ENCODE measurements at places on chromosomes 6 and 20.

- DNase-seq: no peak
These were observed 52.3 kb downstream of the SOBP start for GRCh38 chr6:107542192-107542668.

DNA sequence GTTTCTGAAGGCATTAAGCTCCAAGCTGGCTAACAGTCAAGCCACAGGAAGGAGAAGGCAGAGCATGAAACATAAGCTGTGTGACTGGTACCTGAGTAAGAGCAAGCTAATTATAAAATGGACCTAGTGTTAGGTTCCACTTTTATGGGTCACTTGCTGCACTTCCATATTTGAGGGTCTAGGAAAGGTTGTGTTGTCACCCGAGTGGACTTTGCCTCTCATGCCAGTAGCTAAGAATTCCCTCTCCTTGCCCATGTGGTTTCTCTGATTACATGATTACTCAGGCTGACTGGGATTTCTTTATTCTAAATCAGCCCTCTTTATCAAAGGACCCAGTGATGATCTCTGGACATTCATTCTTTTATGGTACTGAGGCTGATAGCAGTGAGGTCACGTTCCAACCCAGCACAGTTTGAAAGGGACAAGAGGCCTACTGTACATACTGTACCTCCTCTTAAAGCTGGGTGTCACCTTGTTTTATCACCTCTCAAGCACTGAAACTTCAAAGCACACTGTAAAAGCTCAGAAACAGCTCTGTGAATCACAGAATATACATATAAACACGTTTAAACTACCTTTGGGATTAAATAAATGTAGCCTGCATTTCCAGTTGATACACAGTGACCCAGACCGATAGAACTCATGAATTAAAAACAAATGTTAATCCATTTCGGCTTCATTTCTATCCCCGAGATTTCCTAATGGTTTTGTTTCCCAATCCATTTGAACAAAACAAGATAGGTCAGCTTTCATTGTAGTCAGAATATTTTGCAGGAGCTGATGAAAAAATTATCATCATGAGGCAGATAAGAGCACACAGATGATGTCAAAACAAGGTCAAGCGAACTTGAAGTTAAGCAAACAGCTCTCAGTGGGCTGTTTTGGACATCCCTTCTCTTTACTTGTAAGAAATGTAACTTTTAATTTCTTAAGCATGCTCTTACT, 96.5 kb downstream of the ALDH8A1 start:
- DNase-seq: no peak

GRCh38 chr20:4959592-4959991, 41.7 kb downstream of the SLC23A2 start:
- DNase-seq: no peak

GRCh38 chr6:17867880-17868279, 119.6 kb downstream of the KIF13A start:
- no peak for DNase-seq

- no peak for DNase-seq
These were observed 16.5 kb upstream of the TMEM30A start for GRCh38 chr6:75301088-75301487.

DNA sequence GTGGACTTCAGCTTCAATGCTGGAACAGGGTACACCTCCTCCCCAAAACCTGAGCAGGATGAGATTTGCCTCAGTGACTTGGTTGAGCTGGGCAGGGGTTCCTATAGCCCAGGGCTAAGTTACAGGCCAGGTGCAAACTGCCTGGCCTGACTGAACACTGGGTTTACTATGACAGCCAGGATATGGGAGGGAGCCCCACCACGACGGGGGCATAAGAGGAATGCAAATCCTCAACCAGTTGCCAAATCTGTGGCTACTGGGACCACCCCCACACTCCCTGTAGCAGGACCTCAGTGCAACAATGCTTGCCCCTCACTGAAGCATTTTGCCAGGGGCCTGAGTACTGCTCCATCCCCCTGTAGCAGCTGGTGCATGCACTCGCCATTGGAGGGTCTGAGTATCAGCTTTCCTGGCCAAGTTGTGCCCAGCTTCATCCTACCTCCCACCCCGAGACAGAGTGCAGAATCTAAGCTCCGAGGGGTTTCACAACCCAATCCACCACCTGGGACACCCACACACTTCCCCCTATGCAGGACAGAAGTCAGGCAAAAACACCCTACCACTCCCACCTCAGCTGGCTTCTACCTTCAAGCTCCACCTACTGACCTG, 27.6 kb downstream of the TREML4 start:
- no peak for DNase-seq

DNA sequence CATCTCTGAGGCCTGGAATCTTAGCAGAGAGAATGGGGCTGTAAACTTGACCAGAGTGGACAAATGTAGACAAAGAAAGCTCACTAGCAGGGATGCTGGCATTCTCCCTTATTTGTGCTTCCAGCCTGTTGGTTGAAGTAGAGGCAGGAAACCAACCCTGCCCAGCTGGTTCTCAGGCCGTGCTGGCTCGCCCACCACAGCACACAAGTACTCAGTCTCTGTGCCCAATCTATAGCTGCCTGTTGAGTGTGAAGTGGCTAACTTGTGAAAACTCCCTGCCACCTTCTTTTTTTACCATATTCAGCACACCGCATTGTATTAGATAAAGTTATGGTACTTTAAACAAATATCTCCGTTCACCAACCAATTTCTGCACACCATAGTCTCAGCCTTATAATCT, 37.3 kb downstream of the HDDC2 start:
- DNase-seq: no peak

DNA sequence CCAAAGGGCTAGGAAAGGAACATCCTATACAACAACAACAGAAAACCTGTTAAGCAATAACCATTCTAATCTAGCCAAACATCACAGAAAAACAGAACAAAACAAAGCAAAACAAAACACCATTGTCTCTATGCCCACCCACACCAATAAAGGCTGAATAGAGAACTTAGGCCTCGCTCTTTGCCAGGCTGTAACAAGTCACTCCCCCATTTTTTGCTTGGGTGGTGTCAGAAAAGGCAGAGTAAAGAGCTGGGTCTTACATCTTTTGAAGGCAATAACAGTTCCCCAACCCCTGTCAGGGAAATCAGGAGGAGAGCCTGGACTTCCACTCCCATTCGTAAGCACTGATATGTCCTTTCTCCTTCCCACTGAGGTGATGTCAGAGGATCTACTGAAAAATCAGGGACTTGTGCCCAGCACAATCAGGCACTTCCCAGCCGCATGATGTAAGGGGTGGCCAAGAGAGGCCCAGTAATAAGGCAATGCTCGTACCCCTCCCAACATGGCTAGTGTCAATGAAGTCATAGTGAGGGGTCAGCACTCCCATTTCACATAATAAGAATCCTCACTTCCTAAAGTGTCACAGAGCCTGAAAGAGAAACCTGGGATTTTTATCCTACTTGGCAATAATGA, 31.0 kb downstream of the THEMIS start:
- DNase-seq: no peak

GRCh38 chr20:7708112-7708511, 232.1 kb downstream of the HAO1 start:
- DNase-seq: no peak

- DNase-seq: no peak
These were observed 19.9 kb upstream of the DSN1 start for GRCh38 chr20:36793294-36794115.

Measured in epithelial cell of prostate (primary cell).